Epithelial cell of proximal tubule (primary cell): ENCODE measurements at places on chromosomes 5 and 9. TPM values are rescaled to one million over a fixed set of nuclear protein-coding genes. Genes with fewer than 3 reads are reported as not detected.

DNA sequence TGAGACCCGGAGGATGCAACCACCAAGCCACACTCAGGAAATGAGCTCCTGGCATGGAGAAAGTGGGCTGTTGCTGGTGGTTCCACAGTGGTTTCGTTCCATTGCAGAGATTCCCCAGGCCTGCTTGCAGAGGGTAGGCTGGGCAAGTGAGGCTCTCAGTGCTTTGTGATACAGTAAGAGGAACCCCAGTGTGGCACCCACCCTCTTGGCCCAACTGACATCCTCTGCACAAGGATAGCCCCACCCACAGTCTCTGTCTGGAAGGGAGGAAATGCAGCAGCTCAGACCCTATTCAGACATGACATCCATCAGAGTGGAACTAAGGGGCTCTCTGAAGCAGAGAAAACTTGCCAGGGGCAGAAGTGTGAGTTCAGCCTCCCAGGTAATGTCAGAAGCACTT is 69.6 kb upstream of the FSTL4 start:
- DNase-seq, result no peak

- peak; percentile 59 for DNase-seq
Observed at GRCh38 chr9:93119953-93120845, 13.9 kb downstream of the NINJ1 start.

DNA sequence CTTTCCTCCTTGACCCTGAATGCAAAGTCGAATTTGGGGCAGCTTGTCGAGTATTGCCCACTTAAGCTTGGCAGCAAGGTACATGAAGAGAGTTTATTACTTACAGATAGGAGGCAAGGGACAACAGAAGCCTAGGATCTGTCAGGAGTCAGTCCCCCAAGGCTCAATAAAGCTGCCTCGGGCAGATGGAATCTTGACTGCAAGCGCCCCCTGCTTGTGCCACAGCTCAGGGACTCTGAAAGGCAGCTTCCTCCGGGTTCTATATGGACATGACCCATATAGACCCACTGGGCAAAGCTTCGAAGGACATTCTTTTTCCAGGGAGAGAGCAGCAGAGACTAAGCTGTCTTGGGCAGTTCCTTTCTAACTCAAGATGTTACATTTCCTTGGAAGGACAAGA is 971.5 kb downstream of the EFNA5 start:
- no peak for DNase-seq

Gene BAAT
- 0.07 TPM in 1 of 2 replicates, not detected in the other for total RNA-seq

Gene GFRA3
- 0.12 and 0.29 TPM in 2 replicates for total RNA-seq

Gene DND1
- total RNA-seq, result 0.14 TPM in 1 of 2 replicates, not detected in the other

Gene ENTPD8
- not detected in 2 replicates for total RNA-seq
